ENCODE measurements at places on chromosomes 16 and 17.

- DNase-seq, result no peak
Observed at GRCh38 chr16:87837627-87838289, 31.5 kb downstream of the SLC7A5 start.

DNA sequence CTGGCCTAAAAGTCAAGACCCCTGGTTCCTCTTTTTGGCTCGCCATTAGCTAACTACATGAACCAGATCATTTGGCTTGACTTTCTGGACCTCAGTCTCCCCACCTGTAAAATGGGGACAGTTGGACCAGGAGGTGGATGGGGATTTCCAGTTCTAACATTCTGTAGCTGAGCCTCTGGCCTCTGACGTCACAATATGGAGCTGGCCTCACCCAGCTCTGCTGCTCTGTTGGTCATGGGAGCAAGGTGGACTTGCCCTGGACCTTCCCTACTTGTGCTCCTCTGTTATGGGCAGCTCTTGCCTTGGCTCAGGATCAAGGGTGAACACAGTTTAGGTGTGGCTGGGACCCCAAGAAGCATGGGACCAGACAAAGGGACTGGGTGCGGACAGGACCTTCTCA, 16.5 kb upstream of the KCNH6 start:
- DNase-seq, result no peak

- peak; percentile 54 for DNase-seq
Observed at GRCh38 chr17:6361733-6362132, 73.2 kb downstream of the AIPL1 start.

DNA sequence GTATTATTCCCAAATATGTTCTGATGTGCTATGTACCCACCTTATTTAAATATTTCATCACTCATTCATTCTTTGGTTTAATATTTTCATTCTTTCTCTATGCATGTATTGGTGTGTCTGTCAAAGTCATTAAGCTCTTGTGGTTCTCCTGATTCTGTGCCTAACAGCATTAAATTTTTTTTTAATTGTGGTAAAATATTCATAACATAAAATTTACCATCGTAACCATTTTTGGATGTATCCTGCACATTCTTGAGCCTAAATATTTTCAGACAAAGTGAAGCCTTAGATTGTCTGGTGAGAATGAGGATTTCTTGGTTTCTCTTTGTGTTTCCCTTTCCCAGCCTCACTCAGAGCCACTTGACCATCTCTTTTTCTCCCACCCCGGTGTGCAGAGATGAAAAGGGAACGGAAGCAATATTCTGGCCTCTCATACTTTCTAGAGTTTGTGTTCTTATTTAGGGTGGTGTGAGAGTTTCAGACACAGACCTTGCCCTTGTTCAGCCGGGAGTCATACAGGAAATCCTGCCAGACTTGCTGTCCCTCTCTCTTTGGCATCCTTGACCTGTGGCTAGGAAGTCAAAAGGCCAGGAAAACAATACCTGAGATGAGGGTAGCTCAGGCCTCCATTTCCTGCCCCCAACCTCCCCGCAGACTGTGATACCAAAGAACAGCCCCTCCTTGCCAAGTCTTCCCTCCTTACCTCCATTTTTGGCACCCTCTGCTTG, 4.9 kb downstream of the CCL5 start:
- DNase-seq, result no peak

- no peak for DNase-seq
Observed at GRCh38 chr17:54909766-54910165, 9.1 kb downstream of the TOM1L1 start.

DNA sequence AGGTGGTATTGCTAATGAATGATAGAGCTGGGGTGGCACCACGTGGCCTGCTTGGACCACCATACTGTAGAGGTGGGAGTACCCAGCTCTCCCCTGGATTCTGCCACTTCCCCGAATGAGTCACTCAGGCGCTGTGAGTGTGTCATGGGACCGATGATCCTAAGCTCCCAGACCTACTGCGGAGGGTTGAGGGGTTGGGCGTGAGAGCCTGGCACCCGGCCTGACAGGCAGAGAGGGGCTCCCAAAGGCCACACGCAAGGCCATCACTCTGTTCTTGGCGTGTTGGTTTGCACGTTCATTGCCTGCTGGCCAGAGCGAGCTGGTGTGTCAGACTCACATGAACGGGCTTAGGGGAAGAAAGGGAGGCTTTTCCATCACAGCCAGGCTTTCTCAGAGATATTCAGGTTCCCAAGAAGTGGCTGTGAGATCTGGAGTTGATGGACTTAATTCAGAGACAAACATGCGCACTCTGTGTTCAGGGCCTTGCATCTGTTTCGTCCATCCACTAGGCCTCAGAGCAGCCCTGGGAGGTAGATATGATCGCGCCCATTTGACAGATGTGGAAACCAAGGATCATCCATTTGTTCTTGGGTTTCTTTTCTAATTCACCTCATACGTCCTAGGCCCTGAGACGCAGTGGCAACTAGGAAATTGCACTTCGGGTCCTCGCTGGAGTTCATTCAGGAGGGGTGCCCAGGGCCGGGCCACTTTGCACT, 41.4 kb downstream of the CMIP start:
- peak; percentile 30 for DNase-seq

DNA sequence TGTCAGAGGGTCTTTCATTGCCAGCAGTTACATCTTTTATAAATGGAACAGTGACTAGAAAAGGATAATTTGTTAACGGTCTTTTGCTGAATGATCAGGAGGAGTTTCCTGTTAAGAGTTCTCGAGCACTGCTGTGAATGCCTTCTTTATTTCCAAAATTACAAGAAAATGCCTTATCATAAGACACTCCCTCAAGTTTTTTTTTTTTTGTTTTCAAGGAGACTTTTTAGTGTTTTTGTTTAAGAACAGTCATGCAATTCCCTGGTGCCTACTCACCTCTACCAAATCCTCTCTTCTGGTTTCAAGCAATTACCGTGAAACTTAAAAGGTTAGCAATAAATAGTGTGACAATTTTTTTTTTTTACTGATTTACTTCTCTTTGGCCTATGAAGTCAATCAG, 19.0 kb upstream of the VWA3A start:
- DNase-seq, result peak; percentile 22

DNA sequence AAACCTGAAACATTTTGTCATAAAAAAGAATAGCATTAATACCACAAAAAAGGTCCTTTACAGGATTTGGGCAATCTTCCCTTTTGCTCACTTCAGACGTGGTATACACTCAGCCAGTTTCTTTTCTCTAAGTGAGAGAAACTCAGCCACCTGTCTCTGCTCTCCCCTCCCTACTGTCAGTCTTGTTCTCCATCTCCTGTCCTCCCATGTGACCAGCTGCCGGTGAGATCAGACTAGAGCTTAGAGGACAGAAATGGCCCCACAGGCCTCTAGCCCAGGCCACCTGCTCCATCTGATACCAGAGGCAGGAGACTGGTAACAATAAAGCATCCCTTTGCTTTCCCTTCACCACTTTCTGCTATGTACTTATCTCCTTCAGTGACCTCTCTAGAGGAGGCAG, 34.9 kb downstream of the CMC2 start:
- no peak for DNase-seq

DNA sequence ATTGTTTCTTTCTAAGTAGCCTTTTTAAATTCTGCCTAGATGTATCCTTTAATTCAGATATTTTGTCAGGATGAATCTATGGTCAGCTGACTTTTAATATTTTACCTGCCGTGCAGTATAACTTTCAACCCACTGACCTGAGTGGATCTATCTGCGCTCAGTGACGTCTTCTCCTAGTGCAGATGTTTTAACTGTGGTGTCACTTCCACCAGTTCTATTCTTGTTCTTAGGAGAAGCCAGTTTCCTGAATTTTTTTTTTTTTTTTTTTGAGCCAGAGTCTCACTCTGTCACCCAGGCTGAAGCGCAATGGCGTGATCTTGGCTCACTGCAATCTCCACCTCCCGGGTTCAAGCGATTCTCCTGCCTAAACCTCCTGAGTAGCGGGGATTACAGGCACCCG, 5.0 kb upstream of the TM4SF5 start:
- no peak for DNase-seq

- DNase-seq, result peak; percentile 99
Observed at GRCh38 chr17:41930009-41930832, at the start of gene ODAD4. Gene ODAD4, plus strand, starts transcription at chr17:41930617. Its CDS starts 107 bp downstream, at chr17:41930724.

- DNase-seq, result no peak
Observed at GRCh38 chr17:12136646-12137045, 116.0 kb downstream of the MAP2K4 start.

GRCh38 chr17:55746466-55746865, 4.4 kb upstream of the PCTP start:
- DNase-seq, result no peak

GRCh38 chr17:14019186-14019956, 49.9 kb upstream of the COX10 start:
- peak; percentile 36 for DNase-seq

GRCh38 chr17:9053406-9053805, 32.1 kb downstream of the NTN1 start:
- no peak for DNase-seq

- peak; percentile 60 for DNase-seq
Observed at GRCh38 chr17:57440522-57441269, 184.4 kb downstream of the MSI2 start.

GRCh38 chr16:86824751-86825296, 246.5 kb downstream of the FOXL1 start:
- no peak for DNase-seq

GRCh38 chr17:75288770-75289114, 491 bp downstream of the SLC25A19 start:
- DNase-seq, result peak; percentile 51

DNA sequence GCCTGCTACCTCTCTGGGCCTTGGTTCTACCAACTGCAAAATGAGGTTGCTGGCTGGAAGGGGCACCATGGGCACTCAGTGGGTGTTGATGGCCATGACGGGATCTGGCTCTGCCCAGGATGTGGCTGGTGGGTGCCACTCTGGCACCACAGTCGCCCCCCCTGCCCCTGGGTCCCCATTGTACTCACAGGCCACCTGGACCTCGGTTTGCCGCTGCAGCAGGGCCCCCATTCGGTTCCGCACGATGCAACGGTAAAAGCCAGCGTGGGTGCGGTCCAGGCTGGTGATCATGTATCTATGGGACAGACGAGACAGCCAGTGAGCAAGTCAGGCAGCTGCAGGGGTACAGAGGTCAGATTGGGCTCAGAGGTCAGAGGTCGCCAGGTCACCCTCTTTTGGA, 160.1 kb upstream of the CDC42EP4 start:
- DNase-seq, result no peak

- DNase-seq, result peak; percentile 32
Observed at GRCh38 chr16:10616756-10617640, 36.6 kb upstream of the EMP2 start.

GRCh38 chr17:49022391-49022941, 25.3 kb downstream of the IGF2BP1 start:
- DNase-seq, result peak; percentile 65

- no peak for DNase-seq
Observed at GRCh38 chr17:67066717-67067116, 22.4 kb downstream of the CACNG1 start.

DNA sequence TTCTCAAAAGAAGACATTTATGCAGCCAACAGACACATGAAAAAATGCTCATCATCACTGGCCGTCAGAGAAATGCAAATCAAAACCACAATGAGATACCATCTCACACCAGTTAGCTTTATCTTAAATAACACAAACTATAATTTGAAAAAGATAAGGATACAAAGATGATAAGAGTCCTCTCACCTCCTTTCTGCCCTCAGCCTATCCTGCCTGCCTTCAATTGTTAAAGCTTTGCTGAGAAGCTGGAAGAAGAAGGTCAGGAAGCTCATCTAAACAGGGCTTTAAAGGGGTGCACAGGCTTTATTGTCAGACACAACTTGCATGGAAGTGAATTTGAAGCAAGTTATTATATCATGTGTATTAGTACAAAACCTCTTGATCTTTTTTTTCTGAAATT, 676.3 kb upstream of the GOT2 start:
- DNase-seq, result no peak

DNA sequence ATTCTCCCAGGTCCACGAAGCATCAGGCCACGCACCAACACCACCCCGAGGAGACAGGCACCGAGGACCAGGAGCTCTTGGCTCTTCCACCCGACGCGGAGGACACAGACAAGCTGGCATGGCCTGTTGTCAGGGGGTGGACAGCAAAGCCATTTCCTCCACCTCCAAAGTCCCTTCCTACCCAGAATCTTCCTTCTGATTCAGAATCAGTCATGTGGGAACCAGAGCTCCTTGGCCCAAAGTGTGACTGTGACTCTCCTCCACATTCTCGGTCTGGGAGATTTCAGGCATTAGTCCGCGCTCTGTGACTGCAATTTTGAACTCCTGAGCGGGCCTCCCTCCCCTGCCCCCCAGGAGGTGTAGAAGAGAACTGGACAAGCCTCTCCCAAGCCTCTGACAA, 9.2 kb downstream of the DNAH17 start:
- DNase-seq, result no peak

DNA sequence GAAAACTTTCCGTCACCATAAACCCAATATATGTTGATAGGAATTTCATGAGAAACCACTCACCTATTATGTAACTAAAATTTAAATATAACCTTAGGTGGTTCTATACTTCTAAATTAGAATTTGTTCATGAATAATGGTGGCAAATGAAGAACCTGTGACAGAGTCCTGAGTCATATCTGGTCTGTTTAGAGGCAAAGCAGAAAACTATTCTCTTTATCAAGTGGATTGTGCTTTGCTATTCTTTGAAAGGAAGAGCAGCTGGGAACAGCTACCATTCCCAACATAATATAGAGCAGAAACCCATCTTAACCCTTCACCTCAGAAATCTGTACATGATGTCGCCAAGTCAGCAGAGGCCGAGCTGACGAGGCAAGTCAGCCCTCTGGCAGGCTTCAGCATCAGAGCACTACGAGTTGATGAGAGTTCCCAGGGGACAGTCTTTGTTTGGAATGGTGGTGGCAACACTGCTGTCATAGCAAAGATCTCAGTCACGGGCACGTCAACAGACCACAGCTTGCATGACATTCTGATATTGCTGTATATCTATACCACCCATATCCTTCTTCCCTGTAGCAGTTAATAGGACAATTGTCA, 631.9 kb upstream of the CA10 start:
- no peak for DNase-seq

GRCh38 chr16:67115639-67116038, 5.9 kb downstream of the PHAF1 start:
- peak; percentile 99 for DNase-seq

DNA sequence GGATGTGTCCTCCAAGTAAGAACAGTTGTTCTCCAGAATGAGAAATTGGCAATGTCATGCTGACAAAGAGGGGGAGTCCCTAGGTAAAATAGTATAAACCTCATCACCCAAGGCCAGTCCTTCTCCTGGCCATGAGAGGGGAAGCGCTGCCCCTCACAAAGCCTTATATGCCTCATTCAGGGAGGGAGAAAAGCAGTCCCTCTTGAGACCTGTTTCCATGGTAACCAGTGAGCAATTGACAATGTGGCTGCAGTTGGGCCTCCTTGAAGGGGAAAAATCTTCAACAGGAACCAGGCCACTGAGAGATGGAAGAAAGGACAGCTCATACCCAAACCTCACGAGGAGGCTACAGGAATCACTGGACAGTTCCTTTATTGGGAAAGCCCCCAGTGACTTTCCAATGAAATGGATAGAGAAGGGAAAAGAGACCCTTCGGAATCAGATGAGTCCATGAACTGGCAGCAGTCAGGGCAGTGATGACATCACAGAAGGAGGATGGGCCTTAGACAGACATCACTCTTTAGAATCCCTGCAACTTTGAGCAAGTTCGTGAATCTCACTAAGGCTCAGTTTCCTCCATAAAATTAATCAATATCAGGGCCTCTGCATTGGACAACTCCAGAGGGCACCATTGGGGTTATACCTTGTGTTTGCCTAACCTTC, 275.7 kb downstream of the TOX3 start:
- DNase-seq, result no peak
